Adipocyte (in vitro differentiated cells): ENCODE measurements at places on chromosomes 12 and 14.

- DNase-seq = peak; percentile 63
These were observed 206.0 kb upstream of the DCN start for GRCh38 chr12:91388573-91388972.

DNA sequence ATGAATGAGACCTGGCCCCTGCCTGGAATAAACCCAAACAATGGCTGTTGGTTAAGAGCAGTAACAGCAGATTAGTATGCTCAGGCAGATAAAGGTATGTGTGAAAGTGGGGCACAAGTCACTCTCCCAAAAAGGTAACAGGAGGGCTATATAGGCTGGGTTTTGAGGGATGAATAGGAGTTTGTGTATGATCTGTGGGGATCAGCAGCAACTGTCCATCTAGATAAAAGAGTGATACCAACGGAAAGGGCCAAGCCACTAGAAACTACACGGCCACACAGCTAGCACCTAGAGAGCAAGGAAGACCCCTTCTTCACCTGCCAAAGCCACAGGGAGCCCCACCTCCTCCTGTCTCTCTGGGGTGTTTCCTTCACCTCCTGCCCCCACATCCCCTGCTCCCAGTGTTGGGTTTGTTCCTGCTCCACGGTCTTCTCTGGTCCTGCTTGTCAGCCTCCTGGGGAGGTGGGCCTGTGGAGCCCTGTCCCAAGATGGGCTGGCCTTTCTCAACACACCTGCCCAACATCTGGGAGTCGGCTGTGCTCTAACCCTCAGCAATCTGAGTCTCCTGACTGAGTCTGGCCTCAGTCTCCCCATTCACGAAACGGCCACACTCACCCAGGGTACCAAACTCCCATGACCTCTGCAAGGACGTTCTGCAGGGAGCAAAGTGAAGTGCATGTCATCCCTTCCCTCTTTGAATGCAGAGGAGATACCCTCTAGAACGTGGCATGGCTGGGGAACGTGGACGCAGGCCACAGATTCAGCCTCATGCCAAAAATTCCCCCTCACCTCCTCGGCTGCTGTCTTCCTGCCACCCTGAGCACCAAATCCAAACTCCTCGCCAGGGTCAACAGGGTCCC is 108.2 kb downstream of the NCOR2 start:
- no peak for DNase-seq

DNA sequence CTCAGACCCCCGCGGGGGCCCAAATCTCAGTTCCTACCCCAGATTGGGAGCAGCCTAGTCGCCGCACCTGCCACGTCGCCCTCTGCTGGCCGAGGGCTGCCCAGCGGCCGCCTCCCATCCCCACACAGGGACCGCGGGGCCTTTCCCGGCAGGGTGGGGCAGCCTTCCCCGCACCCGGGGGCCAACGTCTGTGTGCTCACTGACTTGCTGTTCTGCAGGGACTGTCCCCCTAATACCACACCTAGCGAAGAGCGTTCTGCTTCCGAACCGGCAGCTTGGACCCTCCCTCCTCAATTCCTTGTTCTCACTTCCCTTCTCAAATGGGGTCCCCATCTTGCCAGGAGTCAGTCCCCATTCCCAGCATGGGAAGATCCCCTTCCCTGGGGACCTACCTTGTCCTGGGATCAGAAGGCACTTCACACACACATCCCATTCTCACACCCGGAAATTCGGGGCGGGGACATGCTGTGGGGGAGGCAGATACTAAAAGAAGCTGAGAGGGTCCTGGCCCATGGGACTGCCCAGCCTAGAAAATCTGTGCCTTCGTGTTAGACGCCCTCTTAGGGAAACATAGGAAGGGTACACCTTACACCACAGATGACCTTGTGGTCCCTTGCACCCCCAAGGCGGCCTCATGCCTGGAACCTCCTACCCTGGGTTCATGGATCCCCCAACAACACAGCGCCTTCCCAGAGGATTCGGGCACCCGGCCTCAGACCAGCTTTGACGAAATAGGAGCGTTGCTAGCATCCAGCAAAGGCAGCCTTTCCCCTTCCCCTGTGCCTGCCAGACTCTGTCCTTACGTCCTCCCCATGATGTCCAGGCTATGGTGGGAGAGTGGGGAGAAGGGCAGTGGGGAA is 16.4 kb downstream of the ACVRL1 start:
- peak; percentile 49 for DNase-seq

GRCh38 chr14:90733139-90733808 is 83.0 kb downstream of the TTC7B start:
- DNase-seq = no peak

- DNase-seq = no peak
These were observed 67.0 kb downstream of the PTHLH start for GRCh38 chr12:27905285-27906126.

- no peak for DNase-seq
These were observed 40.9 kb downstream of the CDK17 start for GRCh38 chr12:96359328-96359727.

DNA sequence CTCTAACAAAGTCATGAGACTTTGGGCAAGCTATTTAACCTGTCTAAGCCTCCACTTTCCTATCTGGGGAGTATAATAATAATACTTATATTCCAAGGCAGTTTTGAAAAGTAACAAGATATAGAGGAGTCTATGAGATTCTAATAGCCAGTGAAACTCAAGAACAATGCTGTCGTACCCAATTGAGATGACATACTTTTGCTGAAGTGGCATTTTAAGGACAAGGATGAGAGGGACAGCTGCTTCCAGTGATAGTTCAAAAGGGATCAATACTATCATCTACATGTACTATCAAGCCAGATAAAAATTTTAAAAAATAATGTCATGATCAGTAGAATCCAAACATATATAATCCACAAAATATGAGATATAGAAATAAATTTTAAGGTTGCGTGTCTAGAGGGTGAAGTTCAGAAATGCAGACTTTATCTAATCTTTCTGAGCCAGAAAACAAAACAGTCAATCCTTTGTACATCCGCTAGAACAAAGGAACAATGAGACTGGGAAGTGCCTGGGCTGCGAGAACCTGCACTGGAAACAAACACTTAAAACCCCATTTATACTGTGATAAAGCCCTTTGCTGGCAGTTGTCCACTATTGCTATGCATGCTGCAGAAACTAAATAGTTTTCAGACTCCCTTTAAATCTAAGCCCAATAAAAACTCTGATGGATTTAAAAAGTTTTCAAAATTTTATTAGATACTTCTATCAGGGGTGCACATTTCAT is 38.6 kb downstream of the PTPRB start:
- no peak for DNase-seq

DNA sequence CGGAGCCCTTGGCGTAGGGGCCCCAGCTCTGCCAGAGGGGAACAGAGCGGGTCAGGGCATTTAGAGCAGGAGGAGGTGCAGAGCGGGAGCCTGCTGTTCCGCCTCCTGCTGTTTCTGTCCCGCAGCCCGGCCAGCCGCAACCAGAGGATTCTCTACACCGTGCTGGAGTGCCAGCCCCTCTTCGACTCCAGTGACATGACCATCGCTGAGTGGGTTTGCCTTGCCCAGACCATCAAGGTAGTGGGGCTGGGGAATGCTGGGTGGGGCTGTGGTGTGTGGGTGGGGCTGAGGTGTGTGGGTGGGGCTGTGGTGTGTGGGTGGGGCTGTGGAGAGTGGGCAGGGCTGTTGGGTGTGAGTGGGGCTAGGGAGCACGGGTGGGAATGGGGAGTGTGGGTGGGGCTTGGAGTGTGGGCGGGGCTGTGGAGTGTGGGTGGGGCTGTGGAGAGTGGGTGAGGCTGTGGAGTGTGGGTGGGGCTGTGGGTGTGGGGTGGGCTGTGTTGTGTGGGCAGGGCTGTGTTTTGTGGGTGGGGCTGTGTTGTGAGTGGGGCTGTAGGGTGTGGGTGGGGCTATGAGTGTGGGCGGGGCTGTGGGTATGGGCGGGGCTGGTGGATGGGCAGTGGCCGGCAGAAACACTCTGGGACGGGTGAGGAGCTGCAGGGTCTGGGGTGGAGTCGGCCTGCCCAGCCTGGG is 8.0 kb downstream of the ASPG start:
- peak; percentile 8 for DNase-seq

- no peak for DNase-seq
These were observed 10.2 kb upstream of the CLMN start for GRCh38 chr14:95329941-95330340.

GRCh38 chr12:116456330-116457082 is 102.7 kb upstream of the MAP1LC3B2 start:
- no peak for DNase-seq

DNA sequence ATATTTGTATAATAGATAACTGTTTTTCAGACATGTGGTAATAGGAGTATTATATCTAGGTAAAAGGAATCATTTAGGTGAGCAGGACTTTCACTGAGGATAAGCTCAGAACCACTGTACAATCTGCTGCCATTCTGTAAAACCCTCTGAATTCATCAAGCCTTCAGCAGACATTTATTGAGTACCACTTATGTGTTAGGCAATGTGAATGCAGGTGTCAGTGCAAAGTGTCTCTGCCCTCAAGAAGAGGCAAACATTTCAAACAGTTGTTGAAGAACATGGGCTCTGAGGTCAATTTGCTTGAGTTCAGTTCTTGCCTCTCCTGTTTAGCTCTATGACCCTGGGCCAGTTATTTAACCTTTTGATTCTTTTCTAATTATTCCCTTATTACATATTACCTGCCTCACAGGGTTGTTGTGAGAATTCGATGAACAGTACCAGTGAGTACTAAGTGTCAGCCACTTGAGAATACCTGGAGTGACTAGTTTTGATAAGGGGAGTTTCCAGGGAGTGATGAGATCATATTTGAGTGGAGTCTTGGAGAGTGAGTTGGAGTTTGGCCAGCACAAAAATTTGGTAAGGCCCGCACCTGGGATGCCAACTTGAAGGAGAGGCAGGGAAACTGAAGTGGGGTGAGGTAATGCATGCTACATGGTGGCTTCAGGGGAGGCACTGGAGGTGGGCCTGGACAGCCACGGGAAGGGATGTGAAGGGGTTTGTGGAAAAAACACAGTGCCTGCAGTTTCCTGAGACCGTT is 33.7 kb downstream of the RASSF8 start:
- no peak for DNase-seq

DNA sequence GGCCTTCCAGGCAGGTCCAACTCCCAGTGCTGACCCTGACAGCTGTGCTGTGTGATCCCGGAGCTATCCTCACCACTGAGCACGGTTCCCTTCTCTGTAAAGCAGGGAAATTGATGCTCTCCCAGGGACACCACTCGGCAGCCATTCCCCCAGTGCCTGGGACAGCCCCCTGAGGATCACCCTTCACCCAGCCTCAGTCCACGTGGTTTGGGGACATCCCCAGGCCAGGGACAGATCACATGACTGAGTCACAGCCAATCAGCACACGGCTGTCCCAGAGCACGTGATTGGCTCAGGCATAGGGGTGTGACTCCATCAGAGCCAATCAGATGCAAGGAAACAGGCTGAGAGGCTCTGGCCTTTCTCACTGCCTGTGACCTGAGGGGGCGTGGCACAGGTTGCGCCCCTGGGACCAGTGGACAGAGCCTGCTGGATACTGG is 68.8 kb upstream of the SFSWAP start:
- DNase-seq = no peak

GRCh38 chr12:124406043-124406442 is 111.2 kb downstream of the RFLNA start:
- DNase-seq = no peak

GRCh38 chr12:34205401-34205800 is 183.1 kb downstream of the ALG10 start:
- no peak for DNase-seq

DNA sequence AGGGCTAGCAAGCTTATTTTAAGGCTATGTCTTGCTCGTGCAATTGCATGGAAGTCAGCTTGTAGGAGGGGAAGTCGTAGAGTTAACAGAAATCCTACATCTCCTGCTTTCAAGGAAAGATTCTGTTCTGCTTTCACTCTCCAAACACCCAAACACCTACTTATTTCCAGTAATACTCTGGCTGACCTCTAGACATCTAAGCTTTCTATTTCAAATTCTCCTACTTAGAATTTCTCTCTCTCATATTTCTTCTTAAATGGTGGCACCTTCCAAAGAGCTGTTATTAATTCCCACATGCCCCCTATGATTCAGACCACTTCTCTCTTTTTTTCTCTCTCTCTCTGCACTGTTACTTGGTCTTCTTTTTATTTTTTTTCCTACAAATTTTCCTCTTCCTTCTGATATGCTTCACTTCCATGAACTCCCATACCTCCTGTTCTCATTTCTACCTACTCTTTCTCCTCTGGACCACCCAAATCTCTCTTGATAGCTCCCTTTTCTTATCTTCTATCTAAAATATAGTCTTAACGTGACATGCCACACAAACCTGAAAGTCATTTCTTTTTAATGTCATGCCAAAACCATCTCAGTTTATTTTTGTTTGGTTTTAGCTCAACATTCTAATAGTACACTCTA is 90.8 kb downstream of the RPS6KA5 start:
- no peak for DNase-seq

DNA sequence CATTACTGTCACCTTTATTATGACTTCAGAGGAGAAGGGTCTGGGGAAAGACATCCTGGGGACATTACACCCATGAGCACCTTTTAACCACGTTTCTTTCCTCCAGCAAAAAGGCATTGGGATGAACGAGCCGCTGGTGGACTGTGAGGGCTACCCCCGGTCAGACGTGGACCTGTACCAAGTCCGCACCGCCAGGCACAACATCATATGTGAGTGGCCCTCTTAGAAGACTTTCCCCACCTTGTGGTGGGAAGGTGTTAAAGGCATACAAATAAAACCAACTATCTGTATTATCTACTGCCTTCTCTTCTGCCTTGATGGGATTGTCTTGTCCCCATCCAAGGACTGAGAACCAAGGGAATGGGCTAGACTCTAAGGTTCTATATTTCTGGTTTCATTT is 6.0 kb downstream of the PSMD9 start:
- peak; percentile 38 for DNase-seq

- DNase-seq = no peak
These were observed 185.8 kb downstream of the SLC15A4 start for GRCh38 chr12:128637642-128638606.

- peak; percentile 65 for DNase-seq
These were observed 83.3 kb downstream of the DAAM1 start for GRCh38 chr14:59271734-59272133.

- DNase-seq = no peak
These were observed 36.1 kb downstream of the CPSF6 start for GRCh38 chr12:69275471-69275891.

GRCh38 chr12:40635141-40635731 is 57.0 kb upstream of the CNTN1 start:
- no peak for DNase-seq

GRCh38 chr12:91037276-91037675 is 20.5 kb downstream of the KERA start:
- peak; percentile 88 for DNase-seq

GRCh38 chr12:49296034-49296835 is 1.3 kb downstream of the PRPH start:
- DNase-seq = peak; percentile 48
